ENCODE measurements at places on chromosomes 1 and 21.

- DNase-seq, result no peak
- H3K4me3 ChIP-seq, result no peak overlapping the region
These were observed 27.1 kb downstream of the MAEL start for GRCh38 chr1:167016100-167016750.

- H3K4me1 ChIP-seq, result peaks cover 1% of the 10 kb centered on the region
- DNase-seq, result no peak
- H3K27ac ChIP-seq, result no peak overlapping the region
- no peak overlapping the region for H3K4me3 ChIP-seq
- no peaks in the 10 kb centered on the region for H3K27me3 ChIP-seq
- H3K36me3 ChIP-seq, result no peaks in the 10 kb centered on the region
These were observed 118.9 kb downstream of the PGBD5 start for GRCh38 chr1:230307213-230307612.

DNA sequence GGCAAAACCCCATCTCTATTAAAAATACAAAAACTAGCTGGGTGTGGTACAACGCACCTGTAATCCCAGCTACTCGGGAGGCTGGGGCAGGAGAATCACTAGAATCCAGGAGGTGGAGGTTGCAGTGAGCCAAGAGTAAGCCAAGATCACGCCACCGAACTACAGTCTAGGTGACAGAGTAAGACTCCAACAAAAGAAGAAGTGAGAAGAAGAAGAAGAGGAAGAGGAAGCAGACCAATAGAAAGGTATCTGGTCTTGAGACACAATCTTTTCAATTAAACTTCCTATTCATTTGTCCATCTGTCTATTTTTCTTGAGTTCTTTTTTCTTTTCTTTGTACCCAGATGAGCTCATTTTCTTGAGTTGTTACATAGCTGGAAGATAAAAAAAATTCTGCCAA is 55.7 kb upstream of the ACADM start:
- H3K27ac ChIP-seq, result no peak overlapping the region
- no peaks in the 10 kb centered on the region for H3K27me3 ChIP-seq
- H3K4me1 ChIP-seq, result peaks cover 2% of the 10 kb centered on the region
- H3K36me3 ChIP-seq, result no peaks in the 10 kb centered on the region
- no peak for DNase-seq

GRCh38 chr1:221150996-221151395 is 271.8 kb downstream of the HLX start:
- no peaks in the 10 kb centered on the region for H3K36me3 ChIP-seq
- no peaks in the 10 kb centered on the region for H3K4me1 ChIP-seq
- no peak for DNase-seq
- H3K27ac ChIP-seq, result no peak overlapping the region

Measured in iPS DF 6.9 (cell line).